Thoracic aorta (tissue), 2 donors: ENCODE measurements at places on chromosomes 1 and 21. TPM values are rescaled to one million over a fixed set of nuclear protein-coding genes. Genes with fewer than 3 reads are reported as not detected.

- no peak for DNase-seq
Observed at GRCh38 chr1:212067787-212068186, 32.2 kb downstream of the DTL start.

DNA sequence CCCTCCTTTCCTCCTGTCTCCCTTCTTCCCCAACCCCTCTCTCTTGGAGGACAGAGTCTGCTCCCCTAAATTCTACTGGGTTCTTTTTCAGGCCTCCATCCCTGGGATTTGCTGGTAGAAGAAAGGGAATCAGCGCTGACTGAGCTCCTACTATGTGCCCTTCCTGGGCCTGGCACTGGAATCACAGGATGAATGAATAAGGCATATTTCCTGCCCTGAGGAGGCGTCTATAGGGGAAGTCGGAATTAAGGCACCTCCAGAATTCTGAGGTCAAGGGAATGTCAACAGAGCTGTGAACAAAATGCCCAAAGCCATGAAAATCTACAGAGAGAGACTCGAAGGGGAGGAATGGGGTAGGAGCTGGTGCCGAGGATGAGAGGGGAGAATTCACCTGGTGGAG, 17.4 kb upstream of the BTG2 start:
- DNase-seq = no peak

- no peak for DNase-seq
Observed at GRCh38 chr1:229325853-229326487, 16.9 kb downstream of the CCSAP start.

GRCh38 chr1:3510136-3510955, 55.9 kb downstream of the ARHGEF16 start:
- no peak for DNase-seq

GRCh38 chr21:41691205-41692184, 75.4 kb downstream of the RIPK4 start:
- no peak for DNase-seq

DNA sequence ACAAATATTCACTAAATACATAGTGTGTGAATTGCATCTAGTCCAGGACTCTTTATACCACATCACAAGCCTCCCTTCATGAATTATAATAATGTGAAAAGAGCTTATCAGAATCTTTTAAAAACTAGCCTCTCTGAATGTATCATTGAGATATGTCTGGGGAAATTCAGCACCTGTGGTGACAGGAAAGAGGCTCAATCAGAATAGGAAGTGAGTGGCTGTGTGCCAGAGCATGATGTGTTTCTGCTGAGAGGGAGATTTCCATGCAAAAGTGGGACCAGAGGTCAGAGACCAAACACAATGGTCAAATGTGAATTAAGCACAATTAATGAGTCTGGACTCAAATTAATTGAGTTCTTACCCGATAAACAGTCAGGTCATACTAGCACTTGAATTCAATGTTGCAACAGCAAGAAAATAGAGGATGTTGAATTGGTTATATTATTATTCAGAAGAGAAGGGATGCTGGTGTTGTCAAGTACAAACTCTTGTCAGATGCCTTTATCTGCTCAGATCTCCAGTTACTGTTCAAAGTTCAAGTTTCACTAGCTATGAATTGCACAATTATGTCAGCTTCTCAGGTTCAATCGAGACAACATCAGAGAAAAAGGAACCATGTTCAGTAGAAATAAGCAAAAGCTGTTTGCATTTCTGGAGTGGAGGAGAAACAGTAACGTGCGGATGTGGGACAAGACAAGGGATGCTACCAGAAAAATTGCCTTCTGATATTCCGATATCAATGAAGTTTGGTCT, 226.2 kb downstream of the ZNF326 start:
- DNase-seq = no peak

Gene MROH9
- not detected for total RNA-seq

- no peak for DNase-seq
Observed at GRCh38 chr1:38169121-38169520, 122.5 kb upstream of the POU3F1 start.

Gene BTG3
- 39.3 TPM for total RNA-seq

Gene GJB3
- total RNA-seq = 0.54 TPM

- DNase-seq = no peak
Observed at GRCh38 chr1:179816196-179816960, 61.2 kb downstream of the TOR1AIP2 start.

Gene ALG14
- total RNA-seq = 1.6 TPM

DNA sequence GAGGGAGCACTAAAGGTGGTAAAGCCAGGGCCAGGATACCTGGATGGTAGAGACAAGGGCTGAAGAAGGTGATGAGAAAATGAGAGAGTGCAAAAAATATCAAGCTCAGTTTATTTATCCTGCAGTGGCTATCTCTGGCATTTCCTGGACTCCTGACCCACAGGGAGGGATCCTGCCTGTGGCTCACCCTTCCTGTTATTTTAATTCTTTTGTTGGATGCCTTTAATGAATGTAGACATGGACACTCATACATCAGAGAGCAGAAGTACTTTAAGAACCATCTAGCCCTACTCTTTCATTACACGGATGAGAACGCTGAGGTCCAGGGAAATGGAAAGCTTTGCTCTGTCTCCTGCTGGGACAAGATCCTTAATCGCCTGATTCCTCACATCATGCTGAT, 20.6 kb downstream of the JUN start:
- DNase-seq = no peak

DNA sequence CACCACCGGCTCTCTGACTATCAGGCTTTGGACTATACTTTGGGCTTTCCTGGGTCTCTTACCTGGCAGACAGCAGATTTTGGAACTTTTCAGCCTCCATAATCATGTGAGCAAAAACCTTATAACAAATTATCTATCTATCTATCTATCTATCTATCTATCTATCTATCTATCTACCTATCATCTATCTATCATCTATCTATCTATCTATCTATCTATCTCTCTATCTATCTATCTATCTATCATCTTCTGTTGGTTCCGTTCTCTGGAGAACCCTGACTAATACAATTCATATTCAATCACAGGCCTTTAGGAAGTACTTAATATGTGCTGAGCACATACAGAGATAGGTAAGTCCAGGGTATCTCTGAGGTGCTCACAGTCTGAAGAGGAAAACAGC, 18.7 kb upstream of the SCMH1 start:
- DNase-seq = no peak

GRCh38 chr1:6351480-6352137, 42.0 kb downstream of the ACOT7 start:
- DNase-seq = no peak

DNA sequence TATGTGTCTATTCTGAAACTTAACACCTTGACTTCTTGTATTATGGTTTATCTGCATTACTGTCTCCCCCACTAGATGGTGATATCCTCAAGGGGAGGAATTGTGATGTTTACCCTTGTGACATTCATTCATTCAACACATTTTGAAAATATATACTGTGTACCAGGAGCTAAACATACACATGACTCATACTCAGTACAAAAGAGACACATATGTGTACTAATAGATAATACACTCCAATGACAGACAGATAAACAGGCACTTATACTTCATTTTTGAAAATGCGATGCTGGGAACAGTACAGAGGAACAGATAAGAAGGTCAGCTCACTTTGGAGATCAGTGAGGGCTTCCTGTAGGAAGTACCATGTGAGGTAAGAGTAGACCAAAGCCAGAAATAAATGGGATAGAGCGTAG, 8.9 kb upstream of the RAB3GAP2 start:
- no peak for DNase-seq

- no peak for DNase-seq
Observed at GRCh38 chr1:2921970-2922686, 99.1 kb upstream of the ACTRT2 start.

- no peak for DNase-seq
Observed at GRCh38 chr1:93350322-93350721, 4.6 kb downstream of the DR1 start.

- no peak for DNase-seq
Observed at GRCh38 chr1:74748960-74749359, 16.0 kb downstream of the TYW3 start.

GRCh38 chr1:214857716-214858115, 224.8 kb upstream of the KCNK2 start:
- no peak for DNase-seq

GRCh38 chr1:167747988-167748387, 26.2 kb downstream of the MPZL1 start:
- no peak for DNase-seq

- no peak for DNase-seq
Observed at GRCh38 chr1:200872446-200873115, at the start of gene GPR25. Gene GPR25 (plus strand): TSS chr1:200872981. CDS start chr1:200873038, 57 bp downstream.

Gene SH2D2A
- 1.1 TPM for total RNA-seq

Gene BSND
- total RNA-seq = not detected

- no peak for DNase-seq
Observed at GRCh38 chr1:14142397-14143100, 442.6 kb downstream of the PRDM2 start.

DNA sequence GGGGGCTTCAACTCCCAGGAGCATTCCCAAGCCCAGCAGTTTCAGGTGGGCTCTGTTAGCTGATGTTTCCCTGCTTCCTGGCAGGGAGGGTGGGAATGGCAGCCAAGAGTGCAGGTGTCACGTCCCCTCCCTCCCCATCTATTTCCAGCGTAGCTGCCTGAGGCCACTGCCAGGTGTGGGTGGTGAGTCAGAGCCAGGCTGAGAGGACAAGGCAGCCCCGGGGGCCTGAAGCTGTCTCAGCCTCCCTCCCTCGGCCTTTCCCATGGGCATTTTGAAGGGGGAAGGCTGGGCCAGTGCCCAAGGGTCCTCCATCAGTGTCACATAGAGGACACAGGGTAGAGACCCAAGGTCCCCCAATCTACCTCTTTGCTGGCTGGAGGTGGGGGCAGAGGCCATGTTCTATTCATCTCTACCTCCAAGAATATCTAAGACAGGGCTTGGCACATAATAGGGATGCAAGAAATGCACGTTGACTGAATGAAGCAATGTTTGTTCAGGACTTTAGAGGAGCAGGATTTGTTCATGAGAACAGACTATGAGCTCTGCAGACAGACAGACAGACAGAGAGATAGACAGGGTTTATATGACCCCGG, 34.4 kb upstream of the ID3 start:
- no peak for DNase-seq

Gene BEND5
- 9.5 TPM for total RNA-seq

Gene GIPC2
- total RNA-seq = 3.2 TPM

DNA sequence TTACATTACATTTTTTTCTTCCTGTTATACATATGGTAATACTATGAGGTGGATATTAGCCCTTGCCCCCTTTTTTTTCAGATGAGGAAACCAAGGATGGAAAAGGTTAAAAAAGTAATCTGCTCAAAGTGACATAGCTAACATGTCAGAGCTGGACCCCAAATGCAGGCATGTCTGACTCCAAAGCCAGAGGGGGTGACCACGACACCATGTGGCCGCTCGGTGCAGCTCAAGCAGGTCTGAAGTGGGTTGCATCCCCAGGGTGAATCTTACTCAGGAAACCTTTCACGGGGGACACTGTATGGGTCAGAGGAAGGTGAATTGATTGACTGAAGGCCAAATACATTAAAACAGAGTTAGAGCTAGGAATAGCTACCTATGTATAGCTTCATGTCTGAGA, 34.8 kb downstream of the CD34 start:
- DNase-seq = no peak
